DMS79 (cell line): ENCODE measurements at places on chromosomes 7 and 10.
A peak's percentile ranks its signal among the peaks of the same experiment; 100 is the strongest.

GRCh38 chr10:104435822-104436221, 82.2 kb downstream of the CFAP58 start:
- DNase-seq: no peak

GRCh38 chr7:90595801-90596670, at the start of gene CDK14:
Gene CDK14, plus strand, starts transcription at chr7:90596321. Its CDS starts 307 bp downstream, at chr7:90596628.
- peak; percentile 26 for DNase-seq

- DNase-seq: no peak
Measured at GRCh38 chr10:126135177-126135576, 238.8 kb downstream of the FANK1 start.

DNA sequence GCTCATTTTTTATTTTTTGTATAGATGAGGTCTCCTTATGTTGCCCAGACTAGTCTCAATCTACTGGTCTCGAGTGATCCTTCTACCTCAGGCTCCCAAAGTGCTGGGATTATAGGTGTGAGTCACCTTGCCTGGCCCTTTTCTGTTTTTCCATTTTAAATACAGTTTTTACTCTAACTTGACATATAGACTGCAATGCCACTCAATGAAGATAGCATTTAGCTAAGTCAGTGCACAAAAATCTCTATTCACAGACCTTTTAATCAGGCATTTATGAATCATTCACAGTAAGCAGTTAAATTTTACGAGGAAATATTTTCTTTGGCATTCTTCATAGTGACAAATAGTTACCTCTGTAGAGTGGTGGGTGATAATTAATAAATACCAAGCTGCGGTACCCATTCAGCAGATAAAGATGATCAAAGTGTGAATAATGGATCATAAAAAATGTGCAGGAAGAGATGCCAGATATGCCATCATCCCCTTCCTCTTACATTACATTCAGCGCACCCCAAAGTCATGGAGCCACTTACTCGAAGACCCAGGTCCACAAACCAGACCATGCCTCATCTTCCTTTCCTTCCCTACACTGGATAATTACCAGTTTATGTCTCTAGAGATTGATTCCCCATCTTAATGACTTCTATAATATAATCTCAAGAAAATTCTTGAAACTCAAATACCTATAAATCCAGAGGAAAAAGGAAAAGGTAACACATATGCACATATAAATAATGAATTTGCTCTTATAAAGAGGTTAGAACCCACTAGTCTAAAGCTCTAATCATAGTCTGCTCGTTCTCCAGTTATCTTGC, 56.0 kb downstream of the UBE2H start:
- DNase-seq: no peak

- peak; percentile 18 for DNase-seq
Measured at GRCh38 chr10:94403380-94404213, 1.3 kb downstream of the TBC1D12 start.

- DNase-seq: no peak
Measured at GRCh38 chr7:95357623-95358022, 33.3 kb upstream of the PON1 start.

DNA sequence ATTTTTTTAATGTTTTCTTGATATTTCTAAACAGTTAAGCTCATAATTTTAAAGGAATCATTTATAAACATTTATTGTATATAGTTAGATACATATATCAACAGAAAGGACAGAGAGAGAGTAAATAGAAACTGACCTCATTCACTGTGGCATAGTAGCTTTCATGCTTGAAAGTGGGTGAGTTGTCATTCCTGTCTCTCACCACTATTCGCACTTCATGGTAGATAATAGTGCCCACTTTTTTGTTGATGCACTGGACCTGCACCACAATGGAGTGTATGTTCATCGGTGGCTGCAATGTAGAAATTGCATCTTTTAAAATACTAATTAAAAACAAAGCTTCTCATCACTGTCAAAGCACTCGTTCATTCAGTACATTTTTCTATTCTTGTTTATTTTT, 432.0 kb downstream of the PCDH15 start:
- no peak for DNase-seq

DNA sequence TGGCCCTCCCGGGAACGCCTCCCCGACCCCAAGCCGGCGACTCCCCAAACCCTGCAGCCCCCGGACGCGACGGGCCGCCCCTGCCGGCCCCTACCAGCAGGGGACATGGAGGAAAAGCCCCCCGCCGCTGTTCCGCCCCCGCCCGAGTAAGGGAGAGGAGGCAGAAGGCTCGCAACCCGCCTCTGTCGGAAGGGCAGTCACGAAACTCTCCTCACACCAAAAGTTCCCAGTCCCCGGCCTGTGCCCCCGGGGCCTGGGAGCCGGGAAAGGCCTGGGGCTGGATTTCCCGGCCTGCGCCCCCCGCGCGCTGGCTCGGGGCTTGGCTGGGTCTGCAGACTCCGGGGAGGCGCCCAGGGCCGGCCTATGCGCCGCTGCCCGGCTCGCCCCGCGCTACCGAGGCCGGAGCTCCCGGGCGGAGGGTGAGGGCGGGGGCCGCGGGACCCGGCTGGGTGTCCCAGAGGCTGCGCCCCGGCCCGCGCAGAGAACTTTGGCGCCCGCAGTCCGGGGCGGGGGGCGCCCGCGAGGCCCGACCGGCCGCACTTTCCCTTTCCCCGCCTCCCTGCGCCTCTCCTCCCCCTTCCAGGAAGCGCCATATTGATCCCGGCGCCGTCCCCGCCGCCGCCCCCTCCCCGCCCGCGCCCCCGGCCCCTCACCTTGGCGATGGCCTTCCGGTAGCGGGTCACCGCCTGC, 728 bp downstream of the PARD3 start:
- no peak for DNase-seq

DNA sequence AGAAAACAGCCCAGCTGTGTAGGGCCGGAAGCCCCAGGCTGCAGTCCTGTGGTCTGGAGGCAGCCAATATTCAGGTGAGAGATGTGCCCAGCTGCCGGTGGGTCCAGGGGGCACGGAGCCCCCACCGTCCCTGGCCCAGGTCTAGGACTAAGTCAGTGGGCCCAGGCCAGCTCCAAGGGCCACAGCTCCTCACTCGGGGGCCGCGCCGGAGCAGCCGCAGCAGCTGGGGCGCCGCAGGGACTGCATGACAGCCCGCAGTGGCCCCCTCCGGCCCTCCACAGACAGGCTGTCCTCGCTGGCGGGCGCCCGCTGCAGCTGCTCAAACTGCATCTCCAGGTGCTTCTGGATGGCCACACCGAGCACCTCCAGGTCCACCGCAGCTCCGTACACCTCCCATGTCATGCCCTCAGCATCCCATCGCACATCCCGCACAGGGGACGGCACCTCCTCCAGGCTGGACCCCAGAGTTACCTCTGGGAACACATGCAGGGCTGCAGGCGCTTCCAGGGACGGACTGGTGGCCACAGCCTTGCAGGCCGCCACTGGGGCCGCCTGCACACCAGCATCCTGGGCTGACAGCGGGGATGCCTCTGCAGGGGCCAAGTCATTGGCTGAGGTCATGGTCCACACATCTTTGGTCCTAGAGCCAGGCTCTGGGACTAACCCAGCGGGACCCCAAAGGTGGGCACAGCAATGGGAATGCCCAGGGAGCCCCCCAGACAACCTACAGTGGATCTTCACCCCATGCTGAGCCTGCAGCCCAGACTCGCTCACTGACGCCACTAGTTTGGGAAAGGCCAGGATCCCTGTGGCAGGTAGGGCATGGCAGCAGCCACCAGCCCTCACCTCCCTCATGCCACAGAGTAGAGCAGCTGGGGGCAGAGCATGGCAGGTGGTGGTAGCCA, 7.0 kb downstream of the GPRIN2 start:
- no peak for DNase-seq

- DNase-seq: no peak
Measured at GRCh38 chr10:50063100-50063499, 4.7 kb upstream of the WASHC2A start.

- no peak for DNase-seq
Measured at GRCh38 chr7:100827330-100828226, at the start of gene EPHB4. Gene EPHB4, minus strand, starts transcription at chr7:100827523. Its CDS starts 493 bp downstream, at chr7:100827030.

DNA sequence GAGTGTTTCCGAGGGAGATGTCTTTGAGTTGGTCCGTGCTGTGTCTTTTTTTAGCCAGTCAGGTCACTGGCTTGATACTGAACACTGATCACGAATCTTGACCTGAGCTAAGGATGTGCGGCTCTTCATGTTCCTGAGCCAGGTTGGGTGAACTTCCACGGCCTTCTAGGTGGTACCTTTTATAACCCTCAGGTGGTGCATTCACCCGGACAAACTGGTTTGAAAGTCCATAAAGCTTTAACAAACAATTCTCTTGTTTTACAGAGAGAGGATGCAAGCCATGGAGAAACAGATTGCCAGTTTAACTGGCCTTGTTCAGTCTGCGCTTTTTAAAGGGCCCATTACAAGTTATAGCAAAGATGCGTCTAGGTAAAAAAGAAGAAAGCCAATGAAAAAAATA, 229.5 kb downstream of the ARHGAP21 start:
- no peak for DNase-seq

- DNase-seq: no peak
Measured at GRCh38 chr7:137606061-137606674, 240.6 kb downstream of the DGKI start.

DNA sequence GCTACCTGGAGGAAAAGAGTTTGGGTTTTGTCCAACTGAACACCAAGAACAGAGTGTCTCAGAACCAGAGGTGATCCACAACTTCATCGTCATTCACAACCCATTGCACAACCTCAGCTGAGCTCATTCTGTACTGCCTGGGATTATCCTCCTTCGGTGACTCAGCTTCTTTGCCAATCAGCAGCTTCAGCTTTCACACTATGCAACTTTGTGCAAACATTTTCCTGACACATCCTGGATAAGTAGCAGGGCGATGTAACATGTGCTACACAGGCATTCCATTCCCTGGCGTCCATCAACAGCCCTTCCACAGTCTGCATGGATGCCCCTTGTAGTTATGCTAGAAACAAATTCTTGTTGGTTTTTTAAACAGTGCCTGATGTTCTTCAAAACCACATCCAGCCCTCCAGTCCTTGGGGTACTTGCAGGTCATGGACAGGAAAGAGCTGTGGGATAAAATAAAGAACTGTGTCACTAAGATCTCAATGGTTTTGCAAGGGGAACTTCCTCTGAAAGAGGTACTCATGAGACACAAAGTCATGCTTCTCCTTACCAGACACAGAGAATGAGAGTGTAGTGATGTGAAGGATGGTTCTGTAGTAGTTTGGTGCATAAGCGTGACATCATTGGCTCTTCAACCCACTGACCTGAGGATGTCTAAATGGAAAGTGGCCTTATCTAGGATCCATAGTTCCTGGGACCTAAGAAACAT, 478.5 kb downstream of the KIF20B start:
- no peak for DNase-seq

DNA sequence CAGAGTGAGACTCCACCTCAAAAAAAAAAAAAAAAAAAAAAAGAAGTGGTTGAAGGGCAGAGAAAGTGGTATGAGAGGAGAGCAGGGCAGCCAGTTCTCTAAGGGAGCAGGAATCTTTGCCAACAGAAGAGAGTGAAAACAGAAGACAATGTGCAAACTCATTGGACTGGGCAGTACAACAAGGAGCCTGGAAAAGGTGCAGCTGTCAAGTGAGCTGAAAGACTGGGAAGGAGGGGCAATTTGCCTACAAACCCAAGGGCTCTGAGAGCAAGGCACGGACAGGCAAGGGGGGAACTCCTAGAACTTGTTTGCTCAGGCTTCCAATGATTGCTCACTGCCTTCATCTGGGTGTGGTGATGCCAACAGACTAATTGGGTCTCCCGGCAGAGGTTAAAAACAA, 9.5 kb downstream of the ACTR1A start:
- no peak for DNase-seq

DNA sequence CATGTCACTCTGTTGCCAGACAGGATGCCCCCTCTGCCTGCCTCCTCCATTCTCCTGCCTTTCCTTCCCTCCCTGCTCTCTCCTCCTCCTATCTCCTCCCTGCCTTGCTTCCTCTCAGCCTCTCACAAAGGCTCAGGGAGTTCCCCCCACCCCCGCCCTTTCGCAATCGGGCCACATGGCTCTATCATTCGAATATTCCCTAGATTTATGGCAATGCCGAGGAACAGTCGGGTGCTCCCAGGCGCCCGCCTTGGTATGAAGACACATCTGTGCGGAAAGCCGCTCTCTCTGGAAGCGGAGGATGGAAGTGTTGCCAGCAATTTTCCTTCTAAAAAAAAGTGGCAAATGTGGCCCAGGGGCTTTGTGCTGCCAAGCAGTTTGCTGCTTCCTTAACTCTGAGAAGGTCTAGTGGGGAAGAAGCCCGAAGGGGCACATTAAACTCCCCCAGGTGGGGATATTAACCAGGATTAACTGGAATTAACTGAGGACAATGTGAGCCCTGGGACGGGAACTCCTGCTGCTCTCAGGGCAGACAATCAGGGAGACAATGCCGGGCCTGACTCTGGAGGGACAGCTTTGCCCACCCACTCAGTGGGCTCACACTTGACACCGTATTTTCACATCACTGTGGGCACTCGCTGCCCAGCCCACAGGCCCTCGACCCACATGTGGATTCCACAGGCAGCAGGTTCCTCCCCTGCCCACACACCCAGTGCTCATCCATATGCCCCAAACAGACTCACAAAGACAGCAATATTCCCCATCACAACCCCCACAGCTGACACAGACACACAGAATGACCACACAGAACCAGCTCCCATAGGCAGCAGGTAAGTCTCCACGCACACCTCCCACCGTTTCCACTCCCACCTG, 88.4 kb upstream of the SMNDC1 start:
- DNase-seq: no peak

DNA sequence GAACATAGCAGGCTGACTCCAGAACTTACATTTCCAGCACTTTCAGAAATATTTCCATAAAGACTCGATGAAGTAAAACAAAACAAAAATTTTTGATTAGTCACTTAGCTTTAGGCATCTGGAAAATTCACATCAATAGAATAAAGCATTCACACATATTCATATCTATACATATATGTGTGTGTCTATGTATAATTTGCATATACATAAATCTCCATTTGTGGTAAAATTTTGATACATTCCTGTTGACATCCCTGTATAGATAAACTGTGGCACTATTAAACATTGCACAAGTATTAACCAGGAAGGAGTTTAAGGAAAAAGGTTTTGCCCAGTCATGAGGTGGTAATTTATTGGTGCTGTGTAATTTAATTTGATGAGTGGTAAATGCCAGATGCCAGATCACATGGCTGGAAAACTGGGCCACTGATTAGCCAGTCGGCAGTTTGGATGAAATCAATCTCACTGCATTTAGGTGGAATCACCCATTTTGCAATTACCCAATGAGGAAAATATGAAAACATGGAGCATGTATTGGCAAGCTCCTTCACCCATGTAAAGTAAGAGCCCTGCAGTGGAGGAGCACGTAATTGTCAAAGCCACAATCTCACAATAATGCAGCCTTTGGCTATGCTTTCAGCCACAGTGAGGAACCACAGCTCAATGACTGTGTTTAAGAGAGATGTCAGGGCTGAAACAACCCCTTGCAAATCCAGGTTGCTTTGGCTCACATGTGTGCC, 294.6 kb downstream of the RNLS start:
- DNase-seq: no peak

GRCh38 chr7:142338633-142339501, 81.0 kb upstream of the PRSS58 start:
- DNase-seq: no peak
